ENCODE measurements at places on chromosomes 3 and 15.

GRCh38 chr3:81300324-81300927 lies 461.0 kb downstream of the GBE1 start:
- no peak for DNase-seq

DNA sequence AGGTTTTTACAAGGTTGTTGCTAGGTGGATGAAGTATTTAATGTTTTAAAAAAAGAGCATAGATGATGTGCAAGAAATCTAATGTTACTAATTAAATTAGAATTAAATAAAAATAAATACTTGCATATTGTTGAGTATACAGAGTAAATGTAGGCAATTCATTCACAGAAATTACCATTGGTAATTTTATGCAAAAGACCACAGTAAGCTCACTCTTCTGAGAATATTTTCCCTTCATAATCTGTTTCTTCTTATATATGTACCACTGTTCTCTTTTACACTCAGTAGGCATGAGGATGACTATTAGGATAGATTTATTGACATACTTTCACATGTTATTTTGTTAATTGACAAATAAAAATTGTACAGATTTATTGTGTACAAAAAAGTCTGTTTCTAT lies 681.2 kb upstream of the NECTIN3 start:
- no peak for DNase-seq

- no peak for DNase-seq
Measured at GRCh38 chr3:19342389-19342788, 194.1 kb downstream of the KCNH8 start.

GRCh38 chr3:139302084-139302800 lies 41.6 kb upstream of the MRPS22 start:
- DNase-seq = peak; percentile 53

DNA sequence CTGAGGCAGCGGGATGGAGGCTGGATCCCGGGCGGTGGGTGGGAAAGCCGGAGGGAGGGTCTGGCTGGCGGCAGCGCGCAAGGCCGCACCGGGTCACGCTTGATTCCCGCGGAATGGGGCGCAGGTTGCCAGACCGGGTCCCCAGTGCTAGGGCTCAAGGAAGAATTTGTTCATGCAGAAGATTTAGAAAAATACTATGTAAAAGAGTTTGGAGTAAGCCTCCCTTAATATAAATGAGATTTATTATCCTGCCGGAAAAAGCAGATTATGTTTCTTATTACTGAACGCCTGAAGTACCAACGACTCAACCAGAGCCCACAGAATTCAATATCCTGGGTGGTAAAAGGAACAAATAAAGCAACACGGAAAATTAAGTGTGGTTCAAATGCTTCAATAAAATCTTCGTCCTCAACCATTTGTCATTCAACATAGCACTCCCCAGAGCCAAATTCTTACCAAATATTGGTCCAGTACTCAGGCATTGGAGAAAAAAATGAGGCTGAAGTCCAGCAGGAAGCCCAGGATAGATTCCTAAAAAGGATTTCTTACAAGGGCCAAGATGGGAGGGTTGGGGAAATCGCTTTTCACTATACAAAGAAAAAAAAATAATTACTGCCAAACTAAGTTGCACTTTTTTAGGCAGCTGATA lies 1.2 kb upstream of the ZBTB20 start:
- DNase-seq = peak; percentile 11

- no peak for DNase-seq
Measured at GRCh38 chr3:12545473-12545791, at the start of gene MKRN2OS. MKRN2OS (minus strand) TSS chr3:12545499; CDS start chr3:12545464, 35 bp downstream.

DNA sequence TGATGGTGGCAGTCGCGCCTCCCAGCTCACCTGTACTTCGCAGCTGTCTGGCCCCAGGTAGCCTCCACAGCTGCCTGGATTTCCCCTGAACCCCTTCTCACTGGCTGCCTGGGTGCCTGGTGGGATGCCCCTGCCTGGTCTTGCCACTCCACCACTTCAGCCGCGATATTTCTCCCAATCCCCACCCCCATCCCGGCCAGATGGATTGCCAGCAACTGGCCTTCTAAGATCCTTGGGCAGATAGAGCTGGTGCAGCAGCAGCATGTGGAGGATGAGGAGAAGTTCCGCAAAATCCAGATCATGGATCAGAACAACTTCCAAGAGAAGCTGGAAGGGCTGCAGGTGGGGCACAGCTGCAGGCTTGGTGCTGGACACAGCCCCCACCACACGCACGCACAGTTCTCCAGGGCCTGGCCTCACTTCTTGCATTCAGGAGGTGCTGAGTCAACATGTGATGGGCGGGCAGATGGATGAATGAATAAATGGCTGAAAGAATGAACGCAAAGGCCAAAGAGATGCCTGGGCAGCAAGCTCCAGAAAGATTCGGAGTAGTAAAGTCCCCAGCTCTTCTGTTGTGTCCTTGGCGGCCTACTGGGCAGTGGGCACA lies 35.7 kb downstream of the DNAH1 start:
- DNase-seq = no peak

GRCh38 chr3:146589899-146590508 lies 15.1 kb downstream of the PLSCR5 start:
- peak; percentile 65 for DNase-seq

DNA sequence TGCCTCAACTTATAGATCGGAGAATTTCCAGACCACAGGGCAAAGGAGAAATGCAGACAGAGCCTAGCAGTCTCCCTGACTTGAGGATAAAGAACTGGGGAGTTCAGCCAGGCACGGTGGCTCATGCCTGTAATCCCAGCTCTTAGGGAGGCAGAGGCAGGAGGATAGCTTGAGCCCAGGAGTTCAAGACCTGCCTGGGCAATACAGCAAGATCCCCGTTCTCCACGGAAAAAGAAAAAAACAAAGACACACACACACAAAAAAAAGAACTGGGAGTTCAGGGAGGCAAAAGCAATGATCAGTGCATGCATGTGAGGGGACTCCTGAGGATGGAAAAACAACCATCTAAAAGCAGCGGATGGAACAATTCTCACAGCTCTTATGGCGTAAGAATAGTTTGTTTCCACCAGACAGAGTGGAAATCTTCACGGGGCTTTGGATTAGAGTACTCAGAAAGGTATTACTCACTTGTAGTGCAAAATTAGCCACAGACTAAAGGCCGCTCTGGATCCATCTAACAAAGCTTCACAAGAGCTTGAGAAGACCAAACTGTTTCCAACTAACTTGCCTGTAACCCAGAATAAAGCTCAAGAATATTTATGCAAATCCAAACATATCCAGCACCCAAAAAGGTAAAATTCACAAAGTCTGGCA lies 16.3 kb downstream of the SEC11A start:
- DNase-seq = no peak

DNA sequence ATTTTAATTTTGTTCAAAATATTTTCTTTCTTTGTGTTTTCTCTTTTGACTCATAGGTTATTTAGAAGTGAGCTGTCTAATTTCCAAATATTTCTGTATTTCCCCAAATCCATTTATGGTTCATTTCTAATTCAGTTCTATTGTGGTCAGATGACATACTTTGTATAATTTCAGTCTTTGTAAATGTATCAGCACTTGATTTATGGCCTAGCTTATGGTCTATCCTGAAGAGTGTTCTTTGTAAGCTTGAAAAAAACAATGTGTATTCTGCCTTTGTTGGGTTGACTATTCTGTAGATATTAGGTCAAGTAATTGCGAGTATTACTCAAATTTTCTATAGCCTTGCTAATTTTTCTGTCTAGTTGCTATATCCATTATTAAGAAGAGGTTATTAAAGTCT lies 311.2 kb downstream of the OCA2 start:
- DNase-seq = no peak

DNA sequence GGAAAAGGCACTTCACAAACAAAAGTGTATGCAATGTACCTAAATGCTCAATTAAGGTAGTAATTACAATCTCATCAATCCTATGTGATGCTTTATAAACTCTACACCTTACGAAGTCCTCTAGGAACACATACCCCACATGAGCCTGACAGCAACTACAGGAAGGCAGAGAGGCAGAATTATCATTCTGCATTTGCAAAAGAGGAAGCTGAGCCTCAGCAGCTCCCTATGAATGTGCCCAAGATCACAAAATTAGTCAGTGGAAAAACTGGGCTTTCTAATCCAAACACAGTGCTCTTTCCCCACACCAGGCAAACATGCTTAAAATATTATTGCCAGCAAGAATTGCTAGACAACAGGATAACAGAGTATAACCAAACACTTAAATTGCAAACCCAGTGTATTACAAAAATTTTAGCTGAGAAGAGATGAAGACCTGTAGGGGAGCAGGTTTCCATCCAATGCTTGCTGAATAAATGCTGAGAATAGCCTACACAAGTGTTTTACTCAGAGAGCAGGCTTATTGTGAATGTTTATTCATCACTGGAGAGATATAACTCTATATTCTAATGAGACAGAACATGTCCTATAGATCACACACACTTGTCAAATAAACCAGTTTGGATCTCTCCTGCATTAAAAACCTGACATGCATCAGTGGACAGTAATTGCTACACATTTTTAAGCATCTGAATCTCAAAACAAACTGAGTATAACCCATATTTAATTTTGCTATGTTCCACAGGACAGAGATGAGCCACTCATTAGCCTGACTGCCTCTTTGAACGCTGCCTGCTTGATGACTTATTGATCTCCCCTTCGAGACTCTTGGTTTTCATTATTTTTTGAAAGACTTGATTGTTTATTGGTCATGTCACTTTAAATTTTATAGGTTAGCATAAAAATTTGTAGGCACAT lies 62.2 kb downstream of the PLCH1 start:
- no peak for DNase-seq

All from dermis blood vessel endothelial cell (primary cell).